ENCODE measurements at places on chromosomes 6 and 20.

- DNase-seq = no peak
These were observed 260.4 kb downstream of the PTPRK start for GRCh38 chr6:128259730-128260685.

DNA sequence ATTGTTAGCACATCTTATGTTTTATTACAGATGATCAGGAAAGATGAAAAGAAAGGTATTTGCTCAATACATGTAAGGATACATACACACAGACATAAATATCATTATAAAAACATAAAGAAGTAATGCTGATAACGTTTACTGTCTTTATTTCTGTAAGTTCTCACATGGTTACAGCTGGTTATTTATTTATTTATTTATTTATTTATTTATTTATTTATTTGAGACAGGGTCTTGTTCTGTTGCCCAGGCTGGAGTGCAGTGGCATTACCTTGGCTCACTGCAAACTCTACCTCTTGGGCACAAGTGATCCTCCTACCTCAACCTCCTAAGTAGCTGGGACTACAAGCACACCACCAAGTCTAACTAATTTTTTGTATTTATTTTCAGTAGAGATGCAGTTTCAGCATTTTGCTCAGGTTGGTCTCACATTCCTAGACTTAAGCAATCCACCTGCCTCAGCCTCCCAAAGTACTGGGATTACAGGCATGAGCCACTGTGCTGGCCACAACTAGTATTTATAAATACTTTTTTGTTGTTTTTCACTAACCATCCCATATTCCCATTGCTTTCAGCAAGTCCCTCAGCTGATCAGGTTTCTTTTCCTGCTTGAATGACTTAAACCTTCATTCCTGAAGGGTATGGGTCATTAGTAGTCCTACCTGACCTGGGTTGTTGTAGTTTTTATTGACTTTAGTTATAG, 35.8 kb downstream of the HLA-B start:
- no peak for DNase-seq

GRCh38 chr20:57772349-57772964, 62.6 kb upstream of the PMEPA1 start:
- DNase-seq = peak; percentile 78

DNA sequence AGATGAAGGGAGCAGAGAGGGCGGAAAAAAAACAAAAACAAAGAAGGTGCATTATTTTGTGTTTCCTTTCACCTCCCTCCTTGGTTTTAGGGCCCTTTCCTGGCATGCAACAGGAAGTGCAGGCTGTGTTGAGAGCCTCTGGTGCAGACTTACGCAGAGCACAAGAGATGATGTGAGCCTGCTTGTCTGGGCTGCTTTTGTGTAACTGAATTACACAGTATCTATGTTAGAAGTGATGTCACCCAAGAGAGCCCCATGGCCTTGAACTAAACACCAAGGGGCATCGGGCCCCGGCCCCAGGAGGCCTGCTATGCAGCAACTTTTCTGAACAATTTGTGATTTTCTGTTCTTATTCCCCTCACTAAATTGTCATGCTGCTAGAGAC, 25.5 kb downstream of the GNAS start:
- no peak for DNase-seq

DNA sequence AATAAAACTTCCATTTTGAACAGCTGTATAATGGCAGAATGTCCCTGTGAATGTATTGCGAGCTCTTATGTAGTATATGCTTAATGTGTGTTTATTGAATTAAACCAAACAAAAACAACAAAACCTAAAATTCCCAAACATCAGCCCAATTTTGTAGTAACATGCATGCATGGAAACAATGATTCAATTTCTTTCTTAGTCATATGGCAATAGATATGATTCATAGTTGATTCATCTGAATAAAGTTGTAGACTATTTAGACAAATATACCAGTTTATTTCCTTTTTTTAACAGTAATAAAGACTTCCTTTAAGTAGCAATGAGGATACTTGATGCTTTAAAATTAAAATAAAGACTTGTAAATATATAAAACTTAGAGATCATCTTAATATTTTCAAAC, 670.6 kb downstream of the CD109 start:
- peak; percentile 23 for DNase-seq

- peak; percentile 59 for DNase-seq
These were observed 85.7 kb upstream of the CST7 start for GRCh38 chr20:24863356-24863755.

- no peak for DNase-seq
These were observed 93.2 kb upstream of the MAN1A1 start for GRCh38 chr6:119442776-119443184.

DNA sequence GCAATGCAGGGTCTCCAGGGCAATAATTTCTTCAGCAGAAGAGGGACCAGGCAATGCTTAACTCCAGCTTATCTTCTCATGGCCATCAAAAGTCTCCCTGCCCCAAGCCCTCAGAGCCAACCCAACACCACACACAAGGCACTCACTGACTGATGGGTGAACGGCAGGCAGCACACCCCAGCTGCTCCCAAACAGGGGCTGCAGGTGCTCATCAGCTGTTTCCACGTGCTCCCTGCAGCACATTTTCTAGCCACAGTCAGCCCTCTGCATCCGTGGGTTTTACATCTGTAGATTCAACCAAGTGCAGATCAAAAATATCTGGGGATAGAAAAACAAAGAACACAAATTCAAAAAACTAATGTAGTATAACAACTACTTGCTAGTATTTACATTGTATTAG, 4.0 kb upstream of the GABRR1 start:
- DNase-seq = no peak

- DNase-seq = peak; percentile 66
These were observed 160.2 kb upstream of the SGK1 start for GRCh38 chr6:134477991-134478635.

- DNase-seq = no peak
These were observed 14.8 kb upstream of the TFAP2D start for GRCh38 chr6:50698546-50698945.

DNA sequence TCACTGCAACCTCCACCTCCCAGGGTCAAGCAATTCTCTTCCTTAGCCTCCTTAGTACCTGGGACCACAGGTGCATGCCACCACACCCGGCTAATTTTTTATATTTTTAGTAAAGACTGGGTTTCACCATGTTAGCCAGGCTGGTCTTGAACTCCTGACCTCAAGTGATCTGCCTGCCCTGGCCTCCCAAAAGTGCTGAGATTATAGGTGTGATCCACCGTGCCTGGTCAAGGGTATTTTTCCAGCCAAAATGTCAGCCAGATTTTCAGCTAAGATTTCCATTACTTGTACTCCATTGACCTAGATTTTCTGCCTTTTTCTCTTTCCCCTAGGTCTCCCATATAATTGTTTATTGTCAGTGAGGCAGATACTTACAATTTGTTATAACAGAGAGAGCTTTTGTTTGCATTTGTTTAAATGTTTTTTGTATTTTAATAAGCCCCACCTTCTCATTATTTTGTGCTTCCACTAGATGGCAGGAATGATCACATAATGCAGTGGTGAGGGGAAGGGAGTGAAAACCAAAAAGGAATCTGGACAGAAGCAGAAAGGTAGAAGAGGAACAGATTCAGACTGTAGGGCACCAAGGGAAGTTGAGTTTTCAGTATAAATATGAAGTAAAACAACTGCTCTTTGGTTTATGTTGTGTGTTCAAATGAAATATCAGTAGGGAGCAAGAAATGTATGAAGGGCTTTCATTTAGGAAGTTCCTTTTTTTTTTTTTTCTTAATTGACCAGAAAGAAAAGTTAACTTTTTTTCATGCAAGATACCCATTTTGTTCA, 29.7 kb downstream of the RPF2 start:
- DNase-seq = peak; percentile 25

DNA sequence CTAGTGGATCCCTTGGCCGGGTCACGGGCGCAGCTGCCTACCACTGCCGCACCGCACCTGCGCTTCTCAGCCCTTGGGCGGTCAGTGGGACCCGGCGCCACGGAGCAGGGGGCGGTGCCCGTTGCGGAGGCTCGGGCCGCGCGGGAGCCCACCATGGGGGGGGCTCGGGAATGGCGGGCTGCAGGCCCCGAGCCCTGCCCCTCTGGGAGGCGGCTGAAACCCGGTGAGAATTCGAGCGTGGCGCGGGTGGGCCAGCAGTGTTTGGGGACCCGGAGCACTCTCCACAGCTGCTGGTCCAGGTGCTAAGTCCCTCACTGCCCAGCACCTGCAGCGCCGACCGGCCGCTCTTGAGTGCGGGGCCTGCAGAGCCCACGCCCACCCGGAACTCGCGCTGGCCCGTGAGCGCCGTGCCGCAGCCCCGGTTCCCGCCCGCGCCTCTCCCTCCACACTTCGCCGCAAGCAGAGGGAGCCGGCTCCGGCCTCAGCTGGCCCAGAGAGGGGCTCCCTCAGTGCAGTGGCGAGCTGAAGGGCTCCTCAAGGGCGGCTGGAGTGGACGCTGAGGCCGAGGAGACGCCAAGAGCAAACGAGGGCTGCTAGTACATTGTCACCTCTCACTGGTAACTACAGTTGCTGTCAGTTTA, 120.5 kb upstream of the TMEM170B start:
- DNase-seq = no peak

GRCh38 chr6:158879180-158879579, 60.0 kb upstream of the EZR start:
- DNase-seq = peak; percentile 91

DNA sequence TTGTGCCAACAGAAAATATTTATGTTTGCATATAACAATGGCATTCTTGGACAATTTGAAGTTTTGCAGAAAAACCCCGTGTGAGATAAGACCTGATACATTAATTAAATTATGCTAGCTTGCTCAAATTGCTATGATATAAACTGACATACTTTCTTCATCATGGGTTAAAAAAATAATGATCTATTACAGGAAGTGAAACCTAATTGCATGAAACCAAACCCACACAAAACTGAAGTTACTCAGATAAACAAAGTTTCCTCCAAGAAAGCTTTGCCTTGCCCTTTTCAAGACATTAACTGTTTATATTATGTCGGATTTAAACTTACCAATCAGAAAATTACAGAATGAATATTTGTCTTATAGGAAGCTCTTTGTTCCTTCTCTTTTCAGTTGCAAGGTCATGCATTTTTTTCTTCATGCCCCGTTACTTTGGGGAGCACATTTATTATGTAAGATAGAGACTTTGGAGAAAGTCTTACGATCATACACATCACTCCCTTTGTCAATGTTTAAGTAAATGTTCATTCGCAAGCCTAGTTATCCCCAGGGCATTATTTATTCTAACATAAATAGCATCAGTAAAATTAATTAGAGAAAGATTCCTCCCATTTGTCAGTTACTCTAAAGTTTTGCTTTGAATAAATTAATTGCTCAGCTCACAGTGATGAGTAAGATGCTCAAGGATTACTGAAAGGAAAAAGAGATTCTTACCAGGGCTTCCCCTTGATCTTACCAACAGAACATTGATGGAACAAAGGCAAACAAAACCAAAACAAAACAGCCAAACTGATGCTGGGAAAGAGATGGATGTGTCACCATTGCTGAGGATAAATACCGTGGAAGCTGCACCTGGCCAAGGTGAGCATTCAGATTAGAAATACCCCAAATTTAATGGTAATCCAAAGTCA, 14.8 kb upstream of the TMEM244 start:
- no peak for DNase-seq

DNA sequence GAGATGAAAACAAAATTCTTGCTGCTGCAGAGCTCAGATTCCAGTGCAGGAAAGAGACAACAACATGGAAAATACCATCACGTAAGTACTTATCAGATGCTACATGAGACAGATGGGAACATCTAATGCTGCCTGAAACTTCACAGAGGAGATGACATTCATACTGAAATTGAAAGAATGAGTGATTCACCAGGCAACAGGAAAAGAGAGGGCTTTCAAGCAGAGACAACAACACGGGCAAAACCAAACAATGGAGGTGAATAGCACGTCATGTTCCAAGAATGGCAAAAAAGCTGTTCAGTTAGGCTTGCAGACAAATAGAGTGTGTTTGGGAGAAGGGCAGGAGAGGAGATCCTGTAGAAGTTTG, 39.3 kb downstream of the GTF2H5 start:
- peak; percentile 66 for DNase-seq
